NCI-H2081 treated with DMSO at 0.1 percent for 48 hours (cell line): ENCODE measurements at places on chromosomes 2 and 18.

GRCh38 chr2:187493877-187494568, 46.0 kb upstream of the CALCRL start:
- no peak for DNase-seq

GRCh38 chr18:23689031-23689615, at the start of gene LAMA3:
Gene LAMA3 (plus strand): TSS chr18:23689453. CDS start chr18:23689684, 231 bp downstream.
- no peak for DNase-seq

- no peak for DNase-seq
Observed at GRCh38 chr2:121635371-121635770, 13.9 kb downstream of the CLASP1 start.

GRCh38 chr2:212539072-212539880, 674 bp upstream of the ERBB4 start:
- no peak for DNase-seq

GRCh38 chr2:135650721-135651120, 90.9 kb upstream of the UBXN4 start:
- no peak for DNase-seq

GRCh38 chr2:168715849-168716248, 86.6 kb upstream of the NOSTRIN start:
- no peak for DNase-seq

DNA sequence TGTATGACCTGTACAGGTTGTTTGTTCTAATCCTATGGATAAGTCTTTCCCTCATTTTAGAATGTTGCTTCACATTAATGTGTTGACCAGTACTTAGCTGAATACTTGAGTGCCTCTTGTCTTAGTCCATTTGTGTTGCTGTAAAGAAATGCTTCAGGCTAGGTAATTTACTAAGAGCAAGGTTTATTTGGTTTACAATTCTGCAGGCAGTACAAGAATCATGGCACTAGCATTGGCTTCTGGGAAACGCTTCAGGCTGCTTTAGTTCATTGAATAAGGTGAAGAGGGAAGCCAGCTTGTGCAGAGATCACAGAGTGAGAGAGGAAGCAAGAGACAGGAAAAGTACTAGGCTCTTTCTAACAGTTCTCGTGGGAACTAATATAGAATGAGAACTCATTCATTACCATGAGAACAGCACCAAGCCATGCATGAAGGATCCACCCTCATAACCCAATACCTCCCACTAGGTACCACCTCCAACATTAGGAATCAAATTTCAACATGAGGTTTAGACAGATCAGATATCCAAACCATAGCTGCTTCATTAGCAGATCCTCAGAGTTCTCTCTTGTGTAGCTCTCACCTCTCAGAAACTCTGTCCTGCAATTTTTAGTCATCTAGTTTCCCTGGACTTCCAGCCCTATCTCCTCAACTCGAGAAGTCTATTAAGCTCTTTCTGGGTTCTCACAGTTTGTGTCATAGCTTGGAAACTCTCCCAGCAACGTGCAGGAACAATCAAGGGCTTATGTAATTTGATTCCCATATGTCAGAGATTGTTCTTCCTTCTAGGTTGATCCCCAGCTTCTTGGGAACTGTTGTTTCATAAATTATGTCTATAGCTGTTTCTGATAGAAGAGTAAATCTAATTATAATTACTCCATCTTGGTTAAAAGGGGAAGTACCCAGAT, 2082.3 kb upstream of the CELF4 start:
- DNase-seq: no peak
